A549 treated with ZK216348 at 1 μM for 4 hours (cell line): ENCODE measurements at places on chromosomes 11 and 22. TPM values are rescaled to one million over a fixed set of nuclear protein-coding genes. Genes with fewer than 3 reads are reported as not detected.

The SLC22A6 gene
- not detected in 5 replicates for total RNA-seq

The C11orf87 gene
- total RNA-seq, result not detected in 5 replicates

The PATE2 gene
- 0.41 TPM in 1 of 5 replicates, not detected in the others for total RNA-seq

The MYRF gene
- 11.2 to 24.6 TPM (median 20.8 TPM) in 5 replicates for total RNA-seq

The MS4A14 gene
- not detected in 5 replicates for total RNA-seq

The PTPRJ gene
- 33.2 to 53.4 TPM (median 47.0 TPM) in 5 replicates for total RNA-seq

The APOL2 gene
- 43.6 to 65.9 TPM (median 46.2 TPM) in 5 replicates for total RNA-seq

The CHRM1 gene
- 0.05 TPM in 1 of 5 replicates, not detected in the others for total RNA-seq

The GAL3ST3 gene
- total RNA-seq, result not detected in 5 replicates

The ANO3 gene
- not detected in 5 replicates for total RNA-seq

The BTBD18 gene
- not detected in 5 replicates for total RNA-seq

The ADORA2A gene
- 0.57 to 0.93 TPM (median 0.69 TPM) in 5 replicates for total RNA-seq

The ENTHD1 gene
- not detected in 5 replicates for total RNA-seq

The CREB3L1 gene
- 4.1 to 6.6 TPM (median 5.1 TPM) in 5 replicates for total RNA-seq

The APOL5 gene
- not detected in 5 replicates for total RNA-seq

The PKDREJ gene
- total RNA-seq, result not detected in 5 replicates

The BBOX1 gene
- not detected in 5 replicates for total RNA-seq

The CHST1 gene
- total RNA-seq, result 1.3 to 1.9 TPM (median 1.6 TPM) in 5 replicates

The POU2AF2 gene
- not detected in 5 replicates for total RNA-seq

The OR5D18 gene
- total RNA-seq, result not detected in 5 replicates

The SMTNL1 gene
- not detected in 5 replicates for total RNA-seq

The LRRC75B gene
- total RNA-seq, result 5.1 to 9.9 TPM (median 8.1 TPM) in 5 replicates

The CCDC73 gene
- 0.04 TPM in 1 of 5 replicates, not detected in the others for total RNA-seq

The DUSP8 gene
- total RNA-seq, result 0.88 to 1.6 TPM (median 1.0 TPM) in 5 replicates

The DNAJB7 gene
- total RNA-seq, result not detected in 5 replicates

The COA4 gene
- 126 to 150 TPM (median 133 TPM) in 5 replicates for total RNA-seq

The CNIH2 gene
- total RNA-seq, result 0.88 to 2.7 TPM (median 1.7 TPM) in 5 replicates

The SREBF2 gene
- 18.8 to 34.4 TPM (median 28.8 TPM) in 5 replicates for total RNA-seq

The ARHGAP42 gene
- total RNA-seq, result 3.5 to 7.4 TPM (median 5.5 TPM) in 5 replicates

The RTN3 gene
- 89.7 to 123 TPM (median 108 TPM) in 5 replicates for total RNA-seq

The RIMBP3B gene
- 0.19 to 0.67 TPM (median 0.42 TPM) in 5 replicates for total RNA-seq

The FGF19 gene
- 0.09 to 0.14 TPM (median 0.10 TPM) in 4 of 5 replicates, not detected in the other for total RNA-seq
